ENCODE measurements at places on chromosomes 3 and 15. TPM values are rescaled to one million over a fixed set of nuclear protein-coding genes. Genes with fewer than 3 reads are reported as not detected.

Gene IRAK2
- total RNA-seq, result 61.1 TPM

Gene GPR27
- total RNA-seq, result not detected

Gene NR2F2
- 18.1 TPM for total RNA-seq

Gene RASGRF1
- 0.98 TPM for total RNA-seq

Gene PTPN9
- total RNA-seq, result 19.6 TPM

Gene CCNL1
- total RNA-seq, result 184 TPM

Gene GP9
- 0.11 TPM for total RNA-seq

Gene SERINC4
- not detected for total RNA-seq

Gene SPATA12
- 0.52 TPM for total RNA-seq

Gene PEX5L
- not detected for total RNA-seq
